ENCODE measurements at places on chromosomes 13 and 19.

DNA sequence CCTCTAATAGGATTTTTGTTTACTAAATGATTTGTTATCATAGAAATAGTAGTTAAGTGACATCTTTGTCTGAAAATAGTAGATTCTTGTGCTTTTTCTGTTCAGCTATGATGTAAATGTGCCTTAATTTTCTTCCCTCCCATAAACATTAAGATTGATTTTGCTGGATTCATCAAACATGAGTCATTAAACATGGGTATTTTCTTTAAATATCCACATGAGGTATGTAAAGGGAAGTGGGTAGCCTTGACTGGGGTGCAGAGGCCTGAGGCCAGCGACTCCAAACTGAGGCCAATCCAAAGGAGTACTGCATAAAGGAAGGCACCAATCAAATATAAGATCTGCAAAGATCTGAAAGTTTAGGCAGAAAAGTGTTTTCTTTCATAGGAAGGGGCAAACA, 3.7 kb downstream of the ZNF136 start:
- no peak for DNase-seq

GRCh38 chr19:8209462-8210378, 550 bp downstream of the CERS4 start:
- DNase-seq, result no peak

DNA sequence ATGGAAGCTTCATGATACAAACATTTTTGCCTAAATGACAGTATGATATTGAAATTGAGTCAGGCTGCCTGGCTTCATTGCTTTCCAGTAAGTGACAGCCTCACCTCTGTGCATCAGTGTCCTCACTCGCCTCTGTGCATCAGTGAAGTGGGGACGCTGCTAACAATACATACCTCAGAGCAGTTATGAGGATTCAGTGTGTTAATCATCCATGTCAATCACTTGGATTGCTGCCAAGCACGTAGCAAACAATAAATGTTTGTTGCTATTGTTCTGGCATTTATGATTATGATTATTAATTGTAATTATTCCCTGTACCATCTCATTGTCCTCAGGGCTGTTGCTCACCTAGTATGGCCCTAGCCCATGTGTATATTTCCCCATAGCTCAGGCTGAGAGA, 8.8 kb downstream of the PPP2R1A start:
- no peak for DNase-seq

DNA sequence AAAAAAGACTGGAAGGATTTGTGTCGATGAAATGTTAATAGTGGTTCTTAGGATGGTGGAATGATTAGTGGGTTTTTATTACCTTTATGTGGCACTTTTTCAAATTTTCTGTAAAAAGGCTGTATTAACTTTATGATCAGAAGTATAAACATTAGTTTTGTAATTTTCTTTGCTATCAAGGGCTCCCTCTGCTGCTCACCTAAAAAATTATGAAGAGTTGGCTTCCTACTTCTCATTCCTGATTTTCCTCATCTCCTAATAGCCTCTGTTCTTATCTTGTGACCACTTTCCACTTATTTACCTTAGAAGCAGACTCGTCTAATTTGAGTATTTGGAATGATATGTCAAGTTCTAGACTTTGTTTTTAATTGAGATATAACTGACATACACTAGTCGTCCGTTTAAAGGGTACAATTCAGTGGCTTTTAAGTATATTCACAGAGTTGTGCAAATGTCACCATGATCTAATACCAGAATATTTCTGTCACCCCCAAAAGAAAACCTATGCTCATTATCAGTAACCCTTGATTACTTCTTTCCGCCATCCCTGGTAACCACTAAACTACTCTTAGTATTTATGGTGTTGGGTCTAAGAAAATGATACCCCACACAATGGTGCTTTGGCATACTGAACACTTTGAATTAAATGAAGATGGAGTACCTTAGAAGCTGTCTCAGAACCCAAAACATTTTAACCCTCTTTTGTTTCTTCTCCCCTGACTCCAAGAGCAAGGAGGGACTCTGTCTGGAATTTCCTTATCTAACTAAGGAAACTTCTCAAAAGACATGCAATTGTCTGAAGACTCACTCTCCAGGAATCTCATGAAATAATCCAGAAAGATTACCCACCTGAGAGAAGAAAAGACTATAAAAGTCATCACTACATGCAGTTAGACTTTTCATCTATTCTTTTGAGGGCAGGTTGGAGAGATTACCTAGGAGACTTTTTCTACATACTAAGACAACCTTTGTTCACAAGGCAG, 311.3 kb downstream of the DLEU7 start:
- no peak for DNase-seq

GRCh38 chr13:33375421-33375820, 89.9 kb upstream of the STARD13 start:
- DNase-seq, result no peak

DNA sequence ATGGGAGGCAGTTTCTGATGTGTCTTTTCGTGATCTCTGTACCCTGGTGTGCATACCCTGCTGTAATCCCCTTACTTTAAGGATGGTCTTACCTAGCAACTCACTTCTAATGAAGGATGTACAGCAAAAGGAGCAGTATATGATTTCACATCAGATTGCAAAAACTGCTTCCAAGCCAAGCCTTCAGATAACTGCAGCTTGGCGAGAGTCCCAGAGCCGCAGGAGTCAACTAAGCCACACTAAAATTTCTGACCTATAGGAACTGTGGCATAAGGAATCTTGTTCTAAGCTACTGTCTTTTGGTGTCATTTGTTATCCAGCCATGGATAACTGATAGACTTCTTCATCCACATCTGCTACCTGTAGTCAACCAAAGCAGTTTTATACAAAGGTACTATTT, 496.7 kb downstream of the GPC6 start:
- no peak for DNase-seq

Data from NCI-H1436 treated with DMSO at 0.1 percent for 48 hours (cell line).